ENCODE measurements at places on chromosomes 13 and 19.

DNA sequence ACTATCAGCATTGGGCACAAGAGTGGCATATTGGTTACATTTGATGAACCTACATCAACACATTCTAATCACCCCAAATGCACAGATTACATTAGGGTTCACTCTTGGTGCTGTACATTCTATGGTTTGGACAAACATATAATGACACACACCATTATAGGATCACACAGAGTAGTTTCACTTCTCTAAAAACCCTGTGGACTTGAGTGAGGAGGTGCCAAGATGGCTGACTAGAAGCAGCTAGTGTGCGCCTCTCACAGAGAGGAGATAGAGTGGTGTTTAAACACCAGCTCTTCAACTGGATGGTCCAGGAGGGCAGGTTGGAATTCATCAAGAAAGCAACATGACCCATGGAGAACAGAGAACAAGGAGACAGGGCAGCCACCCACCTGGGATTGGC lies 265.6 kb downstream of the TDRD3 start:
- no peak for DNase-seq

GRCh38 chr19:41872775-41873647 lies 4.1 kb upstream of the CD79A start:
- peak; percentile 59 for DNase-seq

- DNase-seq = no peak
These were observed 5.0 kb downstream of the SYCE2 start for GRCh38 chr19:12913851-12914690.

- DNase-seq = no peak
These were observed 325.4 kb downstream of the FOXO1 start for GRCh38 chr13:40341096-40341471.

- DNase-seq = no peak
These were observed 8.6 kb downstream of the ISOC2 start for GRCh38 chr19:55452749-55453346.

DNA sequence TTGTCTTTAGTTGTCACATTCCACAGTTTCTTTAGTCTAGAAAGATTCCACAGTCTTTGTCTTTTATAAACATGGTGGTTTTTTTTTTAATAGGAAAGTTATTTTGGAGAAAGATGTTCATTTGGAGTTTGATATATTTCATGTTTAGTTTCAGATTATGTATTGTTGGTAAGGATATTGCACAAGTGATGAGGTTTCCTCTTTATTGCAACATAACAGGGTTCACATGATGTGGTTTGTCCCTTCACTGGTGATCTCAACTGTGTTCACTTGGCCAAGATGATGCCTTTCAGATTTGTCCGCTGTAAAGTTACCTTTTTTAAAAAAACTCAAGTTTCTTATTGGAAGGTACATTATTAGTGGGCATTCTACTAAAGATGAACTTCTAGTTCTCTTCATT lies 3.2 kb downstream of the ZNF230 start:
- no peak for DNase-seq

DNA sequence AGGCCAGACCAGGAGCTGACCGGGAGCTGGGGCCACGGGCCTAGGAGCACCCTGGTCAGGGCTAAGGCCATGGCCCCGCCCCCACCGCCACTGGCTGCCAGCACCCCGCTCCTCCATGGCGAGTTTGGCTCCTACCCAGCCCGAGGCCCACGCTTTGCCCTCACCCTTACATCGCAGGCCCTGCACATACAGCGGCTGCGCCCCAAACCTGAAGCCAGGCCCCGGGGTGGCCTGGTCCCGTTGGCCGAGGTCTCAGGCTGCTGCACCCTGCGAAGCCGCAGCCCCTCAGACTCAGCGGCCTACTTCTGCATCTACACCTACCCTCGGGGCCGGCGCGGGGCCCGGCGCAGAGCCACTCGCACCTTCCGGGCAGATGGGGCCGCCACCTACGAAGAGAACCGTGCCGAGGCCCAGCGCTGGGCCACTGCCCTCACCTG lies 6.6 kb downstream of the SPHK2 start:
- no peak for DNase-seq

- DNase-seq = no peak
These were observed 1.3 kb downstream of the CARM1 start for GRCh38 chr19:10872546-10873107.

GRCh38 chr13:28475916-28476725 lies 18.8 kb downstream of the FLT1 start:
- DNase-seq = no peak

- DNase-seq = no peak
These were observed 1064.1 kb downstream of the OLFM4 start for GRCh38 chr13:54092686-54093085.

DNA sequence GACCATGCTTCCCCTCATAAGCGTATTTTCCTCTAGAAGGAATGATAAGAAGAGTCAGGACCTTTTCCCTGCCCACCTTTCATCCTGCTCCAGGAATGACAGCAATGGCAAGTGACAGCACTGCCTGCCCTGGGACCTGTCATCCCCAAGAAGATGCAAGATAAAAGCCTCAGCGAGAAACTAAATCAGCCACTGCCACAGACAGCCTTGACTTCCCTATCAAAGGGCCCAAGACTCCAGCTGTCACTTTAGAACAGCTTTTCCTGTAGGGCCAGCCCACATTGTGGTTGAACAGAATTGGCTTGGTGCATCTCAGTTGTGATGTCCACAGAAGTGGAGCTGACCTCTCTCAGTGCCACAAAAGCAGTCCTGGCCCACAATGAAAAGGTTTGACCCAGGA lies 1.1 kb downstream of the RAB8A start:
- no peak for DNase-seq

DNA sequence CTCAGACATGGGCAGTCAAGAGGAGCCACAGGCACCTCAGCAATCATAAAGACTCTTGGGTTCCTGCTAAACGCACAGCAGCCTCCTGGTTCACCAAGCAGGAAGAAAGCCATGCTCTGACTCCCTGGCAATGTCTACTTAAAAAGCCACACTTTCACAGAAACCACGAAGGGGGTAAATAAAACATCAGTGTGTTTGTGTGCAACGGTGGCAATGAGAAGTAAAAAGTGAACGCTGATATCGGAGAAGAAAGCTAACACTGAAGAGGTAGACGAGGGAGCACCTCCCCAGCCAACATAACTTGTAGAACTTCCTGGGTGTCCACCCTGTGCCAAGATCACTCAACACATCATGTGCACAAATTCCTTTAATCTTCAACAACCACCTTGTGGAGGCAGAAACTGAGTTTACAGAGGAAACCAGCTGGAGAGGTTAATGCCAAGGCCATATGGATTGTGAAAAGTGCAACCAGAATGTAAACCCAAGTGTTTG lies 30.2 kb downstream of the HSPH1 start:
- DNase-seq = no peak

DNA sequence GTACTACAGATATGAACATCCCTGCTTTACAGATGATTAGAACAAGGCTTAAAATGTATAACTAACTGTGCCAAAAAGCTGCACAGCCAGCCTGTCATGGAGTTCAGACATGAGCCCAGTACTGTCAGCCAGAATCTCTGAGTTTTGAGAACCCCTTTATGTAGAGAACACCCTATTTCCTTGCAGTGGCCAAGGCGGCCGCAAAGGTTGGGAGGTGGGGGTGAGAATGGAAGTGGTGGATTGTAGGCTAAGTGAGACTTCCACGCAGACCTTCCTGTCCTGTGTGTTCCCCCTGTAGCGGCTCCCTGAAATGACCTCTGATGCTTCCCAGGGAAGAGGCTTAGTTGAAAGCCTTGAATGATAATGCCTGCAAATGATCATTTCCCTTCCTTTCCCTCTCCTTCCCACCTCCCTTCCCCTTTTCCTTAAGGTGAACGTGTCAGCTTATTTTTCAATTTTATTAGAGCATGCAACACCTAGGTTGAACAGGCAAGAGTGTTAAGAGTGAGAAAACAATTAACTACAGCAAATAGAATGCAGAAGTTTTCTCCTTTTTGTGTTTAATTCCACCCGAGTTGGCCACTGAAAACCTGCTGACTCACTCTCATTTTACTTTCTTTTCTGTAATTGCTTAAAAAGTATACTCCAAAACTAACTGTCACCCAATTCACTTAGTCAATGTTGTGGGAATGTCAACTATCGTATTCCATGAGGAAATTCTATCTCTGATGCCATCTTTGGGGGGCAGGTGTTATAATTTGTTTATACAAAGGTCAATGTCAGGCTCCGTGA lies 167.0 kb upstream of the EDNRB start:
- DNase-seq = no peak

DNA sequence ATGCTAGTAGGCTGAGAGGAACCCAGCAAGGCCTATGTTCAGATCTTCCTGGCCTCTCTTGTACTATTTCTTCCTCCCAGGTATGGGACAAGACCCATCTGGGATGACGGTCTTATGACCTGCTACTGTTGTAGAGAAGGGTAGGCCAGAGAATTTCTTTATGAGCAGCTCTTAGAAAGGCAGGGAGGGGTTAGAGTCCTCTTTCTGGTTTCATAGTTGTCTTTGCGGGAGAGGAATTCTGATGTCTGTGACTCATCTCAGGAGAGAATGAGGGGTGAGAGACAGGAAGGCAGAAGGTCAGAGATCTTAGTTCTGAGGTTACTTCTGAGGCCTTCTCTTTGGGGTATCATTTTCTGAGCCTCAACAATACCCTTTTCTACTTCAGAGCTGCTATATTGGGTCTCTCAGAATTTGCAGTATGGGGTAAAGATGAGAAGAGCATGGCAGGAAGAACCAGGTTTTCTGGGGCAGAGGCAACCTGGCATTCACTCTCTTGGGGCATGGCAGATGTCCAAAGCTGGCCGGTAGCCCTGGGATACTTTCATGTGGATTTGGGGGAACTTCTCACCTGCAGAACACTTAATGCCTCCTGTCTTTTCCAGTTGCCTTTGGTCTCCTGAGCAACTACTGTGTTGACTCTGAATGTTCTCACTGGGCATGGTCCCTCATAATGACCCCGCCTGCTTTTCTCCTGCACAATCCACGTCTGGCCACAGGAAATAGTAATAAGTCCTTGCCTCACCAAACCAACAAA lies 154.4 kb downstream of the GGACT start:
- DNase-seq = no peak

GRCh38 chr13:101127741-101128353 lies 288.5 kb downstream of the NALCN start:
- no peak for DNase-seq

- no peak for DNase-seq
These were observed 231.4 kb downstream of the KLF12 start for GRCh38 chr13:73902847-73903246.

DNA sequence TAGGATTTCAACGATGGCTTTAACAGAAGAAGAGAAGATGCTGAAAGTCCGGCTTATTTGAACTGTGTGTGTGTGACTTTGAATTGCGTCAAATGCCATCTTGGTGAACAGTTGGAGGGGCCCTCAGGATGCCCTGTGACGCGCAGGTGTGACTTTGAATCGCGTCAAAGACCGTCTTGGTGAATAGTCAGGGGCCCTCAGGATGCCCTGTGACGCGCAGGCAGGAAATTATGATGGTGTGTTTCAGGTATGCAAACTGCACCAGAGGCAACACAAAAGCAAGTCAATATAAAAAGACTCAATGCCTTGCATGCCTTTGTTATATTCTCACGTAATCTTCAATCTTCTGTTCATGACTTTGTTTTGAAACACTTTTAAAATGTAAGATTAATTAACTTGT lies 29.2 kb downstream of the ATP11A start:
- no peak for DNase-seq

DNA sequence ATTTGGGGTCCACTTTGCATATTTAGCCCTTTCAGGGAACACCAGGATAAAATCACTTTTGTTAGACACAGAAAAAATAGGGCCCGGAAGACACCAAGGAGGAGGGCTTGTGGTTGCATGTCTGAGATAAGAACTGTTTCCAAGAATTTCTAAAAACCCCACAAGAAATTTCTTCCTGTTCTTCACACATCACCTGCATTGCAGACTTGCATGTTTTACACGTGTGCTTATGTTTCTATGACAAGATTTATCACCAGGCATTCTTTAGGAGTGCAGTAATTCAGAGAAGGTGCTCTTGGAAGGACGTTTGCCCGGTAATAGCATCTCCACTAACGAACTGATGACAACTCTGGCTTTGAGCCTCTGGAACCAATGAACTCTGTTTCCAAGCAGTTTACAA lies 7.1 kb upstream of the ACTL9 start:
- no peak for DNase-seq

DNA sequence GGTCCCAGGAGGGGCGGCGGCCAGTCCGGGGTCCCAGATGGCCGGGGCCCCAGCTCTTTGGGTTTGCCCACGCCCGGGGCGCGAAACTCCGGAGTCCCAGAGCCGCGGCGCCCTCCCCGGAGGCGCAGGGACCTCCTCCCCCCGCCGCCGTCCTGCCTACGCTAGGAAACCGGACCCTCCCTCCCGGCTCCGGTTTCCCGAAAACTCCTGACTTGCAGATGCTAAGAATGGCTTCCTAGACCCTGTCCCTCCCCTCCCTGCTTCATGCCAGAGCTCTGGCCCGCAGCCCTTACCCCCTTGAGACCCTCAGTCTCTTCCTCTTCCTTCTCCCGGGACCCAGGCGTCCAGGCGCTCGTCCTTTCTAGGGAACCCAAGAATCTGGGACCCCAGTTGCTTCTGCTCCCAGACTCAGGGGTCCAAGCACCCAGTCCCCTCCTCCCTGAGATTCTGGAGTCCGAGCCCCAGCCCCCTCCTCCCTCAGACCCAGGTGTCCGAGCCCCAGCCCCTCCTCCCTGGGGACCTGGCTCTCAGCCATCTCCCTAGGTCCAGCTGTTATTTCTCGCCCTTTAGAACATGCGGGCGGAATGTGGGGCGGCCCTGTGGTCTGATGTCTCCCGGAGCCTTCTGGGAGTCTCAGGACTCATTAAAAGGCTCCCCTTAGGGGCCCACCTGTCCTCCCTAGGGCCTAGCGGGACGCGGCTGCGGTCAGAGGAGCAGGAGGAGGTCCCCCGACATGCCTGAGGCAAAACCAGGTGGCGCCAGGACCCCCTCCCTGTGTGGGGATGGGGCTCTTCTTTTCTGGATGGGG lies at the start of gene MYBPC2:
Gene MYBPC2, plus strand, starts transcription at position 672 of the 808 bp plus-strand sequence. Its CDS starts 62 bp downstream, at position 734.
- DNase-seq = no peak

DNA sequence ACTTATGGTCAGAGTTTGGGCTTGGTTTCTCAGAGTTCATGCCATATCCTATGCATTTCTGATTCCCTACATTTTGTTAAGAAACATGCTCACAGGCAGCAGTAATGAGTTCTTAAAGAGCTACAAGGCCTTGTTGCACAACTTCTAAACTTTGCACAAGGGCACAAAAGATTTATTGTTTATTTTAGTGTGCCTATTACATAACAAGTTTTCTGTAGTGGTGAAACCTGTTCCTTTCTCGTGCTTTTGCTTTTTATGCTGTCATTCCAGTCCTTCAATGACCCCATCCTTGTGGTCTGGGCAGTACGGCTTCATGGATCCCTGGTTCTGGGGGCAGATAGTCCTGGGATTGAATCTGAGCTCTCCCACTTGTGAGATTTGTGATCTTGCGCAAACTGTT lies 17.8 kb downstream of the ZNF507 start:
- DNase-seq = no peak

GRCh38 chr19:16446108-16446723 lies 25.6 kb downstream of the EPS15L1 start:
- no peak for DNase-seq

DNA sequence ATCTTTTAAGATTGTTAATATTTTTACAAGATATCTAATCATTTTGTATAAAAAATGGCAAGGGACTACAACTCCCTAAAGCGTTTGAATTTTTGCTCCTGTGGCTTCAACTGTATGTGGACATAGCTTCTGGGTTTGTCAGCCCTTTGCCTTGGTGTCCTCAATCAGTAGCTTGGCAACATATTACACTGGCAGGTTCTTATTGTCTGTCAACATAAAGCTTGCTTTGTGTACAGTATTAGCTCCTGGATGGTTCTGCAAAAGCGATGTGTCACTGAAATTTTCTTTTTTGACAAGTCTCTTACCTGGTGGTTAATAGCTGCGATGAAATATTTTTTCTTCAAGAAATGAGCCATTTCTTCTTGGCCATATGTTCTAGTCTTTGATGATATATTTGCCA lies 190.0 kb downstream of the HS6ST3 start:
- no peak for DNase-seq

All from NCI-H2107 (cell line).